Fibroblast of the aortic adventitia (primary cell): ENCODE measurements at places on chromosomes 3 and 15. TPM values are rescaled to one million over a fixed set of nuclear protein-coding genes. Genes with fewer than 3 reads are reported as not detected.

COX5A gene
- 5.3 and 63.0 TPM in 2 replicates for total RNA-seq

NMB gene
- 4.1 TPM in 1 of 2 replicates, not detected in the other for total RNA-seq

KNG1 gene
- not detected in 2 replicates for total RNA-seq

GNB4 gene
- total RNA-seq = 50.5 and 63.4 TPM in 2 replicates

DPH3 gene
- 4.5 and 33.4 TPM in 2 replicates for total RNA-seq

GRM2 gene
- total RNA-seq = under 0.01 and 0.25 TPM in 2 replicates

ENTPD3 gene
- 0.36 TPM in 1 of 2 replicates, not detected in the other for total RNA-seq
